ENCODE measurements at places on chromosomes 2 and 18.
A peak's percentile ranks its signal among the peaks of the same experiment; 100 is the strongest.

DNA sequence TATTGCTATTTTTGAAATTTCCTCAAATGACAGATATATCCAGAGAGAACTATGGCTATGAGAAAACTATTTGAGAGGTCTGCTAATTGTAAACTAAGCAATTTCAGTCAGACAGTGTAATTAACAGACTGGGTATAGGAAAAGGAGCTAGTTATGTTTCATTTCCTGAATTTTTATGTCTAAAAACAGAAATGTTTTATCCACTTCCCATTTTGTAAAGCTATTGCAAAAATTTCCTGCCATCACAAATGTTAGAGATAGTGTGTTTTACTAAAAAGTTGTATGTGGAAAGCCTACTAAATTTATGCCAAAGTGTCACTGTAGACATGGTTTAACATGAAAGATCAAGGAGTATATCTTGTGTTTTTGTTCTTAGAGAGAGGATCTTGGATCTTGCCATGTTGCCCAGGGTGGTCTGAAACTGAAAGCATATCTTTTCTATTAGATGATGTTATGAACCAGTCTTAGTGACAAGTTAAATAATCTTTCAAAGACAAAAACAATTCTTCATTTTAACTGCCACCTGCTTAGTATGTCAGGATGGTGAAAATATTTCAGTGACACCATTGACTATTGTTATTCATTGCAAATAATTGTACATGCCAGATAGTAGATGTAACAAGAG lies 40.5 kb upstream of the ITPRID2 start:
- no peak for DNase-seq

DNA sequence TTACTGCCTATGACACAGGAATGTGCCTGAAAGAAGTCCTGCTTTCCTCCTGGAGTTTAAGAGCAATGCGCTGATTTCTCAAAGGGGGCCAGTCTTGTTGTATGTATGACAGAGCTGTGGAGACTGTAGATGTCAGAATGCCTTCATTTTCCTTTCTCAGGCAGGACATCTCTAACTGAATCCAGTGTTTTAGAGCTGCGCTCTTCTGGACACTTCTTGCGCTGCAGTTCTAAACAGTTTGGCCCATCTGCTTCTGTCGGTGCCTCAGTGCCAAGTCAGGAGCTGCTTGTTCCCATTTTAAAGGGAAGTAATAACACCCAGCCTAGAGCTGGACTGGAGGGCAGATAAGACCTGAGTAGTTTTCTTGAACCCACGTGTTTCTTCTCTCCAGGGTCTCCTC lies 91.4 kb downstream of the ESCO1 start:
- no peak for DNase-seq

DNA sequence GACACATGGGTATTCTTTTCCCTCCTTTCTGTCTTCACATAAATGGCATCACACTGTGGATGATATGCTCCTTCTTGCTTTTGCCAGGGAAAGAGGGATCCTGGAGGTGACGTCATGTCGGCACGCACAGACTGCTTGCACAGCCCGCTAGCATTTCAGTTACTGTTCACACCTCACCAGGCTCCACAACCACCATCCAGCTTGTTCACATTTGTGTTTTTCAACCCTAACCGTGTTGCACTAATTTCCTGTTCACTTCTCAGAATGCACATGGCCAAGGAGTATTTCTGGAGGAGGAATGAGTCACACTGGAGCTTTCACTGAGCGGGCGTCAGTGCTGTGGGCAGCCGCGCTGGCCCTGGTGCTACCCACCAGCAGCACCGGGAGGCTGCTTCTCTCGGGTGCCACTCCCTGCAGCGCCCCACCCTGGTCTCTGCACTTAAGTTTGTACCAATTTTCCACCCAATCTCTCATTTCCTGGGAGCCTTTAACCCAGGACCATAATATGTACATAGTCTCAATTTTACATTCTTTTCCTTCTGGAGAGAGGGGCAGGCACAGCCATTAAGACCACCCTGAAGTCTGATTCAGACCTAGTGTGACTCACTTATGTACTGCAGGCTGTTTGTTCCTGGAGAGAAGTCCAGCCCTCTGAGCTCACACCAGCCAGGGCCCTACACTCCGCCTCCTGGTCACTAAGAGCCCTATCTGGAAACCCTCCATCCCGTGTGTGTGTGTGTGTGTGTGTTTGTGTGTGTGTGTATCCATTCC lies 65.1 kb downstream of the MBP start:
- no peak for DNase-seq

- DNase-seq, result no peak
Measured at GRCh38 chr2:130778781-130779180, 23.4 kb downstream of the AMER3 start.

GRCh38 chr2:147595200-147595599 lies 249.6 kb upstream of the ACVR2A start:
- no peak for DNase-seq

DNA sequence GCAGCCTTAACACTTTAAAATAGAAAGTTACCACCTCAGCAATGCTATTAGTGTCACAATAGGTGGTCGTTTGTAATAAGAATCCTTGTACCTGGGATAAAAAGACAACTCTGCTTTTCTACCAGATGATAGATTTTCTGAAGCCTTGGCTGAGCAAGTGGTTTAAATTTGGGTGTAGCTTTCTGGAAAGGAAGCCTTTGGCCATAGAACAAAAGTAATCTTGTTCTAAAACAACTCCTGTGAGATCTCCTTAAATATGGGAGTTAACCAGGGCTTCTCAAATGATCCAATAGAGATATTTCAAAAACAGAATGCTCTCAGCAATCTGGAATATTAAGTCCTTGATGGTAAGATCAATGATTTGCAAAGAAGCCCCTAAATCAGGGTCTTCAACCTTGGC lies 261.6 kb downstream of the ZNF516 start:
- DNase-seq, result no peak

GRCh38 chr18:12307701-12308385 lies at the start of gene TUBB6:
Gene TUBB6, plus strand, starts transcription at chr18:12308241. Its CDS starts 52 bp downstream, at chr18:12308293.
- no peak for DNase-seq

GRCh38 chr2:120769076-120769786 lies 33.6 kb downstream of the GLI2 start:
- no peak for DNase-seq

DNA sequence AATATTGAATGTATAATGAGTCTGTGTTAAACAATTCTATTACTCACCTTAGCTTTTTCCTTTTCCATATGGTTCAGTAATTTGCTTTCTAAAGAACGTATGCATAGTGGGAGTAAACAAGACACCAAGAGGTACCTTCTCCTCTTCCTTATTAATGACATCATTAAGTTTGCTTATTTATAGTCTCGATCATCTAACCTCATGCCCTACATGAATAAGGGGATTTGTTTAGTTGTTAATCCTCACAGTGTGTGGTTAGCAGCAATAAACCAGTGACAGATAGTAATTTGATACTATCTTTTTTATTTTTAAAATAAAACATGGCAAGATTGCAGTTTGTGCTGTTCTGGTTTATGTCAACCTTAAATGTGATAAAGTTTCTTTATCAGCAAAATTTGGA lies 69.7 kb downstream of the COBLL1 start:
- DNase-seq, result no peak

- no peak for DNase-seq
Measured at GRCh38 chr2:8893978-8894820, 56.8 kb upstream of the KIDINS220 start.

DNA sequence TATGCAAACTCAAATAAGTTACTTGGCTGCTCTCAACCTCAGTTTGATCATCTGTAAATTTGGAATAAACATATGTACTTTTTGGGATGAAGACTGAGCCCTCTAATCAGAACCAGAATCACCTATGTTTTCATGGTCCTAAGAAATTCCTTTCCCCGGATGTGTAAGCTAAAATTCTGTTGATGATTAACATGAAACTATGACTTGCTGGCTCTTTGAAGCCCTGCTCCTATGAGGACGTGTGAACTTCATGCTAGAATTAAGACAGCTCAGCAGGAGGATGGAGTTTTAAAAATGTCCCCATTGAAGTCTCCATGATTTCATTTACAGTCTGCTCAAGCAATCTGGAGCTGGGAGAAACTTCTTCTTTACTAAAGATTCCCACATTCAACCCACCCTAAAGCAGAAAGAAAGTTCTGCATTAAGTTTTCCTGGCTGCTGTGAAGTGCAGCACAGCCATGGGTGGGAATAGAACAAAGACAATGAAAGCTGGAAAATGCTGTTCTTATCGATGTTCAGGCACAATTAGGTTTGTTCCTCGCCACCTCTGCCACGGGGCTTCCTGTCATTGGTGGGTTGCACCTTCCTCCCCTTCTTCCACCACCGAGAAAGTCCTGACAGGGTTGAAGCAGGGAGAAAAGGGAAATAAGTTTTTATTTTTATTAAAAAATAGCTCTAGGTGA lies 50.9 kb downstream of the ADCYAP1 start:
- no peak for DNase-seq

DNA sequence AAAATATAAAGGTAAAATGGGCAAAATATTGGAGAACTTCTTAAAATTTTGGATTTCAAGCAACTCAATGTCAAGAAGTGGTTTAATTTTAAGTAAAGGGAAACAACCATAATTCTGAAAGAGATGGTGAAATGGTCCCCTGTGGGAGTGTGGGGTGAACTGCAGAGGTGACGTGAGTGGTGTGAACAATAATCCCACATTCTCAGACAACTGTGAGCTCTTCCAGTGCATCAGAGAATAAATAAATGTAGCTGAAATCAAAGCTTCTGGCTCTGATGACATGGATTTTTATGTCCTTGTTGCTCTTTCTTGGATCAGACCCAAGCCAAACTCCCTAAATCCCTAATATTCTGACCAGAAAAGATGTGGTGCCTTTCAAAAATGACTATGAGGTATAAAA lies 672.7 kb downstream of the ZEB2 start:
- DNase-seq, result no peak

DNA sequence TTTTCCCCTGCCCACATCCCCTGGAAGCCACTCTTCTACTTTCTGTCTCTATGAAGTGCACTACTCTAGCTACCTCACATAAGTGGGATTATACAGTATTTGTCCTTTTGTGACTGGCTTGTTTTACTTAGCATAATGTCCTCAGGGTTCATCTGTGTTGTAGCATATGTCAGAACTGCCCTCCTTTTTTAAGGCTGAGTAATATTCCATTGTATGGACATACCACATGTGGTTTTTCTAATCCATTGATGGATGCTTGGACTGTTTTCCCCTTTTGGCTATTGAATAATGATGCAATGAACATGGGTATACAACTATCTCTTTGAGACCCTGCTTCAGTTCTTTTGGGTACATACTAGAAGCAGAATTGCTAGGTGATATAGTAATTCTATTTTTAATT lies 95.9 kb downstream of the PRKCE start:
- no peak for DNase-seq

DNA sequence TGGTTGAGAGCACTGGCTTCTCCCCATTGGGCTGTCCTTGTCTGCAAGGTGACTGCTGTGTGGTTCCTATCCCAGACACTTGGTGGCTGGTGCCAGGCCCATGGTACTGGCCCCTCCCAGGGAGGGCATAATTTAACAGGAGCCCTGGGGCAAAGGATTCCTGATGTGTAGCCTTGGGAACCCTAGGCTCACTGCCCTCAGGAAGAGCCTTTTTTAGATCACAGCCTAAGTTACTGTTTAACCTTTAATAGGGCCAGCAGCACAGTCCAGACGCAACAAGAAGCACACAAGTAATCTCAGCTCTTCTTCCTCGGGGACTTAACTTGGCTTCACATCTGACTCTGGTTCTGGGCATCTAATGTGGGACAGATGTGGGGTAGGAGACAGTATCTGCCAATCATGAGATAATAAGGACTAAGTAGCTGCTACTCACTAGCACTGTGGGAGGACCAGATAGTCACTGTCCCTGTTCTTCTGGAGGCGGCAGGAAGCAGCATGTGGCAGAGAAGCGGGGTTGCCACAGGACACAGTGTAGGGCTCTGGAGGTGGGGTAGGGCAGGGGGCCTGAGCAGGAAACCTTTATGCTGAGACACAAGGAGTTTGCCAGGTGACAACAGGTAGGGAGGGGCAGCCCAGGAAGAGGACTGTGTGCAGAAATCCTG lies 136.3 kb downstream of the TMEM17 start:
- no peak for DNase-seq

DNA sequence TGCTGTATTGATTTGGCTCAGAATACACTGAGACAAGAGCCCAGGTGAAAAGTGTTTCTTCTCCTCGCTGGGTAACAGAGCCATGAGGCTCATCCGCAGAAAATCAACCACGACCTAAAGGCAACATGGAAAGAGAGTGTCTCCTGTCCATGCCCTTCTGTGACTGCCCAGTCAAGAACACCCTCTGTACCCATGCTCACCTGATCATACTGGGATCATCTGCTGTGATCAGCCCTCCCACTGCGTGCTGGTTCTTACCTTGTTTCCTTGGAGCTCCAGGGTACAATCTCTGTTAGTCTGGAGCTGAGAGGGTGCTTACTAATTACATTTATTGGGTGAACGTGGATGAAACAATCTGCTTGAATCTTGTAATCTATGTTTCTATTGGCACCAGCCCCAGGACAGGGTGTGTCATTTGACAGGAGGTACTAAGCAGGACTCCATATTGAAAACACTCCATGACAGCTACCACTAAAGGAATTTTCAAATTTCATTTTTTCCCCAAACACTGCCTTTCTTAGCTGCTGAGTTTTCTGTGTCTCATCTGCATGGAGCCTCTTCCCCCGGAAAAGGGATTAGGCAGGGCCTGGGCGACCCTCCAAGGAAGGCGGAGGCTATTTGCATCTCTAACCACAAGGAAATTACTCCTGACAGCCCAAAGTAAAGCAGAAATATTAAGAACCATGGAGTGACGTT lies 39.7 kb upstream of the GRP start:
- DNase-seq, result no peak

GRCh38 chr2:237978058-237978712 lies 11.4 kb downstream of the UBE2F start:
- DNase-seq, result no peak

DNA sequence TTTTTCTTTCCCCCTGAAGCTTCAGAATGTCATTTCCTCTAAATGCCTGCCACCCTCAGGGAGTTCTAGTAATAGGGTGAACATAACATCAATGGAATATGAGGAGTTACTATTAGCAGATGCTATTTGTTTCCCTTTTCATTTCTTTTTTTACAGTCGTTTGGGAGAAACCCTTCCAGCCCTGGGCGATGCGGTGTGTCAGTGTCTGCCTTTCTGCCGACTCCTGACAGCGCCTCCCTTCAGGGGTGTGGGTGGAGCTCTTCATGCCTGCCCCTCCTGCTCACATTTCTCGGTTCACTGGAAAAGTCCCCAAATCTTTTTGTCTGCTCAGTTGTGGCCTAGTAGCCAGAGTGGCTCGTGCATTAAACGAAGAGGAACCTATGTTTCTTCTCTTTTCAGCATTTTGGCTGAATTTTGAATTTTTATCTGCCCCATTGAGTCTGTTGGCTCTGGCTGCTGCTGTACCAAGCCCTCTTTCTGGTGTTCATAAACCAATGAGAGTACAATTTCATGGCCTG lies 72.3 kb downstream of the FMNL2 start:
- no peak for DNase-seq

GRCh38 chr2:118202707-118203303 lies 114.5 kb downstream of the INSIG2 start:
- DNase-seq, result peak; percentile 52

- no peak for DNase-seq
Measured at GRCh38 chr2:238501311-238501710, 74.6 kb downstream of the ASB1 start.

DNA sequence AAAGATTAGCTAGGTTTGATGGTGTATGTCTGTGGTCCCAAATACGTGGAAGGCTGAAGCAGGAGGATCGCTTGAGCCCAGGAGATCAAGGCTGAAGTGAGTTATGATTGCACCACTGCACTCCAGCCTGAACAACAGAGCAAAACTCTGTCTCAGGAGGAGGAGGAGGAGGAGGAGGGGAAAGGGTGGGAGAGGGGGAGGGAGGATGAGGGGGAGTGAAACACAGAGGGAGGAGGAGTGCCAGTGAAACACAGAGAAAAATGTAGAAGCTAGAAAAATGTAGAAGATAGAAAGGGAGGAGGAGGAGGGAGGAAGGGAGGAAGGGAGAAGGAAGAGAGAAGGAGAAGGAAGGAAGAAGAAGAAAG lies 387.5 kb downstream of the MTX2 start:
- DNase-seq, result no peak

Data from progenitor cell of endocrine pancreas (in vitro differentiated cells).